ENCODE measurements at places on chromosomes 7 and 10.
A peak's percentile ranks its signal among the peaks of the same experiment; 100 is the strongest.

- no peak for DNase-seq
These were observed 578.2 kb downstream of the PARD3 start for GRCh38 chr10:34236931-34237330.

DNA sequence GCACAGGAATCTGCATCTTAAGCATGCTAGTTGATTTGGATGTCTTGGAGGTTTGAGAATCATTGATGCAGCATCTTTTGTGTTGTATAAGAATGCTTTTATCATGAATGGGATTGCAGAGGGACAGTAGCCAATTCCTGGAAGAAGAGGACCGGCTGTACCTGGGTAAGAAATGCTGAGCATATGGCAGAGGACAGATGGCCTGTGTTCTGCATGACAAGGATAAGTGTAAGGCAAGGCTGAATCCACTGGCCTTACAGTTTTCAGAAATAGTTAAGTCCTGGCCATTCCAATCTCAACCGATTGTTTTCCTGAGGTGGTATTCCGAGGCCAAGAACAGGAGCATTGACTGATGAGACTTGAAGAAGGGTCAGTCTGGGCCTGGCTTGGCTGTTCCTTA, 24.4 kb upstream of the KBTBD2 start:
- no peak for DNase-seq

DNA sequence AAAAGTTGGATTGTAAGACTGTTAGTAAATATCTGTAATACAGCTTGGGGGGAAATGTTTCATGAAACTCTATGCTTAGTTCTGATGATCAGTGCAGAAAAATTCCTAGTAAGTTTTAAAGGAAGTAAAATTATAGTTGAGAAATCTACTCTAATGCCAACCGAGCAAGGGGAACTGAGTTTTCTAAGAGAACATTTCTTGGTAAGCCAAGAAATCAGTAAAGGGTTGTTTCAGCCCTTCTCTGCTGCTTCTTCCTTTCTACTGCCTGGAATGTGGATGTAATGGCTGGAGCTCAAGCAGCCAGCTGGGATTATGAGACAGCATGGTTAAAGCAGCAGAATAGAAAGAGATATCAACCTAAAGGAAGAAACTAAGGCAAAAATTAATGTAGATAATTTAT, 15.9 kb upstream of the AKR1B1 start:
- DNase-seq: no peak

- no peak for DNase-seq
These were observed 230.7 kb downstream of the RPS24 start for GRCh38 chr10:78264361-78264760.

GRCh38 chr7:35967366-35968139, 166.7 kb downstream of the SEPTIN7 start:
- DNase-seq: no peak

DNA sequence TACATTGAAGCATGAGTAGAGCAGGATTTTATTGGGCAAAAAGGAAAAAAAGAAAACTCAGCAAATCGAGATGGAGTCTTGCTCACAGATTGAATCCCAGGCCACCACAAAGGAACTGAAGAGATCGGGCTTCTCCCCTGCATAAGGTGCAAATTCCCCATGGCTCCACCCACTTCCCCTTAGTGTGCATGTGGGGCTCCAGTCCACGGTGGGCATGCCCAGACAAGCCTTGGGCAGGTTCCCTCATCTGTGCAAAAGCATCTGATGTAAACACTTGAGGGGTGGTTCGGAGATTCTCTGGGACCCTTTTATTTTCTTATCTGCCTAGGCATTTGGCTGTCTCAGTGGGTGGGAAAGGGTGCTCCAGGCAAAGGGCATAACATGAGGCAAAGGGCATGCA, 150.7 kb downstream of the CFTR start:
- DNase-seq: no peak

GRCh38 chr10:43268491-43268890, 1.6 kb upstream of the RASGEF1A start:
- no peak for DNase-seq

GRCh38 chr10:124745673-124746072, 1.5 kb upstream of the FAM53B start:
- DNase-seq: peak; percentile 79

DNA sequence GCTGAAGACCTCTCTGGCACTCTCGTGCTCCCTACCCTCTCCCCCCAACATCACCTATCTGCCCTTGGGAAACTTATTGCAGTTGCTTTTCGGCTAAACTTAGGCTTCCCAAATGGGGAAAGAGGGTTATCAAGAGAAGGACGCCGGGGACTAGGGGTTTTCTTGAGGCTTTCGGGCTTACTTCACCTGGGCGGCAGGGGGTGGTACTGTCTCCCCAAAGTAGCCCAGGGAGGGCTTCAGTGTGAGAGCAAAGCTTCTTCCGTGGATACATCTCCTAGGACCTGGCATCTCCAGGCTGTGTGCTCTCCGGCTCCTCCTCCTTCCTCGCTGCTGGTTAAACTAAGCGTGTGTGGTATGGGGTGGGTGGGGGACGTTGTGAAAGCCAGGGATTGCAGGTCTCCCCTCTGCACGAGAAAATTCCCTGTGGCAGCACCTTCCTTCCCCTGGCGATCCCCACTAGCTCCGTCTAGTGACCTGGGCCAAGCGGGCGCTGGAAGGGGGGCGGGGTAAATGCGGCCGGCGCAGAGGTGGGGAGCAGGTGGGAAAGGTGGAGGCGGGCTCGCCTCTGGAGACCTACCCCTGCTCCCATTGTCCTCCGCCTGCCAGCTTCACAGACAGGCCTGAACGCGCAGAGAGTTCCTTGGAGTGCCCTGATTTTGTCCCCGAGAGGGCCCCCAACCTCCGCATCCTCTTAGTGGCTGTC, 1.1 kb downstream of the PLXDC2 start:
- DNase-seq: no peak

GRCh38 chr10:55019439-55019838, 218.4 kb upstream of the PCDH15 start:
- DNase-seq: no peak

GRCh38 chr7:98211676-98212531, 665 bp downstream of the BHLHA15 start:
- DNase-seq: no peak

DNA sequence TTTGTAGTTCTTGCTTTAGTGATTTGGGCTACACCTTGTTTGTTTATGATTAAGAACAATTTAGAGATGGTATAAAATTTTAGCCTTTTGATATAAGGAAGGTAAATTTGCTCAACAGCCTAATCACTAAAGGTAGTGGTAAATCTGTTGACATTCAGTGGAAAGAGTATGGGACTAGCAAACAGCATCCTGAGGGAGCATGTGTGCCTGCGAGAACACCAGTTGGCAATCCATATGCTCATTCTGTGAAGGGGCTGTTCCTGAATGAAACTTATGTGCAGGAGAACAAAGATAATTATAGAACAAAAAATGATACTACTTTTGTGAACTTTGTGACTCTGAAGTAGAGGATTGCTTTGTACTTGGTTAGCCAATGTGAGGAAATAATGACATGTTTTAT, 44.0 kb downstream of the CAPZA2 start:
- no peak for DNase-seq

- DNase-seq: no peak
These were observed 2.8 kb downstream of the INHBA start for GRCh38 chr7:41700044-41700471.

DNA sequence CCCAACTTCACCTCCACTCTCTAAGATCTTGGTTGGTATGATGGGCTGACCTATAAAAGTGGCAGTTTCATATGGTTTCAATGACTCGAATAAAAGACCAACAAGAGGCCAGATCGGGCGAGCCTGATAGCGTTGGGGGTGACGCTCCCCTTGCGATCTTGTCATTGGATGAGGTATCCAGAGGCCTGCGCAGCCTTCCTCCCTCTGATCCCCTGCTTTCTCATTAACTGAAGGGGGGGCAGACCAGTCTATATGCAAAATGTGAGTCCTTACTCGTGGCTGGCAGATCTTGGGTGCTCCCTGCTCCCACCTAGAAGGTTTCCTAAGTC, 937 bp upstream of the COBL start:
- DNase-seq: no peak

GRCh38 chr7:157784041-157784835, 447.4 kb downstream of the DNAJB6 start:
- no peak for DNase-seq

- no peak for DNase-seq
These were observed 22.6 kb upstream of the DDX50 start for GRCh38 chr10:68878496-68878895.

GRCh38 chr7:156156734-156157408, 344.6 kb upstream of the SHH start:
- DNase-seq: no peak

- peak; percentile 99 for DNase-seq
These were observed 1.6 kb upstream of the COPS6 start for GRCh38 chr7:100087055-100087750.

- peak; percentile 58 for DNase-seq
These were observed 637 bp downstream of the SAMD8 start for GRCh38 chr10:75111907-75112679.

GRCh38 chr10:97842656-97843280, 6.9 kb upstream of the GOLGA7B start:
- no peak for DNase-seq

DNA sequence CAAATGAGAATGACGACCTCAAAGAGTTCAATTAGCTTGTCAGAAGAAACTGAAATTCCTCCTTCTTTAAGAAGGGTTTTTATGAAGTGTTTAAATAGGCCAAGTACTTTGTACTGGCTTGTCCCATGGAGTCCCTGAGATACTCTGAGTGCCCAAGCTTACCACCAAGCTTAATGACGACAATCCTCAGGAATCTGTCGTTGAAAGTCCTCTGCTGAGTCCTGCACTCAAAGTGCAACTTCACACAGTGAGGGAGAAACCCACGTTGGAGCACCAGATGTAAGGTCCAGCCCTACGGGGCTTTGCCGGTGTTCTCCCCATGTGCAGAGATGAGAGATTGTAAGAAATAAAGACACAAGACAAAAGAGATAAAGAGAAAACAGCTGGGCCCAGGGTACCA, 42.8 kb upstream of the AKR1C2 start:
- no peak for DNase-seq

DNA sequence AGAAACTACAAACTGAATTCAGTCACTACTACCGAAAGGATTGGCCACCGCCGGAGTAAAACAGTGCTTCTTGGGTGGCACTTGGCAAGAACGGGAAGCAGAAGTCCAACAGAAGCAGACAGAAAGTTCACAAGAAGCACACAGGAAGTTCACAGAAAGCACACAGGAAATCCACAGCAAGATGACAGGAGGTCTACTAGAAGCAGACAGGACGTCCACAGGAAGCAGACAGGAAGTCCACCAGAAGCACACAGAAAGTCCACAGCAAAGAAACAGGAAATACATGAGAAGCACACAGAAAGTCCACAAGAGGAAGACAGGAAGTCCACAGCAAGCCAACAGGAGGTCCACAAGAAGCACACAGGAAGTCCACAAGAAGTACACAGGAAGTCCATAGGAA, 399.2 kb upstream of the AUTS2 start:
- DNase-seq: no peak

DNA sequence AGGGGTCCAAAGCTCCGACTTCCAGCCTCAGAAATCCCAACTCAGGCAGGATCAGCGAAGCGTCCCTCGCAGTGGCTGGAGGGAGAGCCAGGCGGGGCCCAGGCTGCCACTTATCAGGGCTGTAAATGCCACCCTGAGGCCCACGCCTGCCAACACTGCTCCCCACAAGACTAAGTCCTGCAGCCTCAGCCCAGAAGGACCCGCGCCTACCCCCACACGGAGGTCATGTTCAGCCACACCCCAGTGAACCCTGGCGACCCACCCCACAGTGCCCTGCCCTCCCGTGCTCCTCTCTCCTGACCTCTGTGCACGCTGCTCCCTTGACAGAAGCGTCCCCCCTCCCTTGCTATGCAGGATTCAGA, 3.2 kb downstream of the PSMG3 start:
- DNase-seq: no peak

DNA sequence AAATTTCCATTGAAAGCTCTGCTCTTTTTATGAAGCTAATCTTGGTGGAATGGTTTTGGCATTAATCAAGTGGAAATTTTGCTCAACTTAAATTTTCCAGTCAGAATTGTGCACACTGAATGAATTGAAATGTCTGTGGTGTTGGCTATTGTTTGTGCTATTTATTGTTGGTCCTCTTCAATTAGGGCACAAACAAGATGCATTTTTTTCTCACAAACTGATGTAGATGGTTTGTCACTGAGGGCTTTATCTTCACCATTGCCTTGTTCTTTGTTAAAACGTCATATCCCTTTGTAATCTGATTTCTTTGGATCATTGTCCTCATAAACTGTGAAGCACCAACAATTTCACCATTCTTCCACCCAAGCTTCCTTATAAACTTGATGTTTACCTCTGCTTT, 152.1 kb upstream of the RHOBTB1 start:
- no peak for DNase-seq

DNA sequence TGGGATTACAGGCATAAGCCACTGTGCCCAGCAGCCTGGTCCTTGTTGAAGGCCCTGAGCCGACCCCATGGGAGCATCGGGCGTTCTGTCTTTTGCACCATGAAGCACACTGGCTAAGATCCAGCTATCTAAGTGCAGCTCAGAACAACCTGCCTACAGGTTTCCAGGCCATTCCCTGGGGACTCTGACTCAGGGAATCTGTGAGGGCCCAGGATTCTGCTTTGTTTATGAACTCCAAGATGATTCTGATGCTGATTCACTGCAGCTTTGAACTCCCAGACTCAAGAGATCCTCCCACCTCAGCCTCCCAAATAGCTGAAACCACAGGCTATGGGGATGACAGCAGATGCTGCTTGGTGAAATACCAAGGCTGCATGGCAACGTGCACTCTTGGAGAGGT, 30.2 kb downstream of the NPTX2 start:
- DNase-seq: no peak

DNA sequence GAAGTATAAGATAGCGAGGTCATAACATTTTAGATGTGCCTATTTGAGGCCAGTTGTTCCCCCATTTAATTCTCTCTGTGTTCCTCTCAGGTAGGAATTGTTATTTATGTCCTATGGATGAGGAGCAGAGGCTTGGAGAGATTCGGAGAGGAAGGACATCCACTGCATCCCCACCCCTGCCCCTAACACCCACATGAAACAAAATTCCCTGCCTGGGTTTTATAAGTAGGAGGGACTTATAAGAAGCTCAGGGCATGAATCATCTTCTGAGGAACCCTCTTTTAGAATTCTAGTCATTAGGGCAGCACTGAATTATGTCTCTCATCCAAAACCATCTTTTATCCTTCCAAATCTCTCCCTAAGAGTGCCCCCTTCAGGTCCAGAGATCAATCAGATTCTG, 5.0 kb downstream of the CHAT start:
- DNase-seq: no peak

GRCh38 chr7:101521430-101521925, 107.6 kb downstream of the MYL10 start:
- DNase-seq: no peak

GRCh38 chr7:128231021-128231420, 10.1 kb upstream of the LEP start:
- DNase-seq: no peak
